ENCODE measurements at places on chromosomes 2 and 18.
A peak's percentile ranks its signal among the peaks of the same experiment; 100 is the strongest.

- DNase-seq: no peak
These were observed 4.3 kb downstream of the SMYD5 start for GRCh38 chr2:73218298-73218697.

- no peak for DNase-seq
These were observed 3.9 kb upstream of the ERMN start for GRCh38 chr2:157329524-157329923.

- DNase-seq: no peak
These were observed 571.5 kb downstream of the SLC4A3 start for GRCh38 chr2:220198896-220199295.

DNA sequence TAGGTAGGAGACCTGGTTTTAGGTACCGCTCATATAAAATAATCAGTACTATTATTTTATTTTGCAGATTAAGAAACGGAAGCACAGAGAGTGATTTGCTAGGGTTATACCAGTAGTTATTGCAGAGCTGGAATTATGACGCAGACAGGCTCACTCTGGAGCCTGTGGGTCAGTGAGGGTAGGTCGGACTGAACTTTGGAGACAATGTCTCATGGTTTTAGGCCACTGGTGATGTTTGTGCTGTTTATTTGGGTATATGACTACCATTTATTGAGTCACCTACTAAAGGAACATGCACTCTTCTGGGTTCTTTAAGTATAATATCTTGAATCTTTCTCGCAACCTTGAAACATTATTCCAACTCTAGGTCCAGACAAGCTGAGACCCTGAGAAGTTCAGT, 33.5 kb upstream of the IL1R1 start:
- DNase-seq: no peak

DNA sequence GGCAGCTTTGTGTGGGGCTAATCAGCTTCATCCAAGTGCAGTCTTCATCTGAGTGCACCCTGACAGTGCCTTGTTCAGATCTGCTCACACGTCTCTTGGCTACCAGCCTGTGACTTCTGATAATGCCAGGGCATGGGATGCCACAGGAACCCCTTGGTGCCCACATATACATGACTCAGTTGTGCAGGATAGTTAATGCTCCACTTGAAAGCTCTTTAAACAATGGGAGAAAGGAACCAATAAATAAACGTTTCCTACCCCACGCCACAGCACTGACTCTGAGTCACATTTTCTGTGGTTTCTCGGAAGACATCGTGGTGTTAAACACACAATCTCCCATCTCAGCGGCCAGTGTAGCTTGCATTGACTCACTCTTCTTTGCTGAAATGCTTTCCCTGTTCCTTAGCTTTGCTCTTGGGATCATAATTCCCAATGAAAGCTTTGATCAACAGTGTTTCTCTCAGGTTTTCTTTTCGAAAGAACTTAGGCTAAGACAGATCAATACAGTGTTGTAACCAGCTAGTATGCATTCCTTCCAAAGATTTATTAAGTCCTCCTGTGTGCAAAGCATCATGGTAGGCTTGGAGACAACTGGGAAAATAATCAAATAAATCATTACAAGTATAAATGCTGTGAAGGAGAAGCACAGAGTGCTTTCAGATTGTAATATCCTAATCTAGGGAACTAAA, 142.0 kb downstream of the COPS8 start:
- DNase-seq: no peak

DNA sequence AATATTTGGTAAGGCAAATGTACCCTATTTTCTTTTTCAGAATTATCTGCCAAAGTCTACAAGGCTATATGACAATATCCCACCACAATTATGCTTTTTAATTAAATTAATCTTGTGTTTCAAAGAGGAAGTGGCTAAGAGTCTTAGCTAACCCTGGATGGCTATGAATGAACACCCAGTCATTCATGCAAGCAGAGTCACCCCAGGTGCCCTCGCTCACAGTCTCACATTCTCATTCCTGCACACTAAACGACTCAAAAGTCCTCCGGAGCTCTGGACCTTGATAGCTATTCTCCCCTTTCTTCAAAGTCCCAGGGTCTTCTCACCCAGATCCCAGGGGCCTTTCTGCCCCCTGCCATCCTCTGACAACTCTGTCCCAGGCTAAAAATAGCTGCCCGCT, 42.1 kb upstream of the MRPL19 start:
- no peak for DNase-seq

DNA sequence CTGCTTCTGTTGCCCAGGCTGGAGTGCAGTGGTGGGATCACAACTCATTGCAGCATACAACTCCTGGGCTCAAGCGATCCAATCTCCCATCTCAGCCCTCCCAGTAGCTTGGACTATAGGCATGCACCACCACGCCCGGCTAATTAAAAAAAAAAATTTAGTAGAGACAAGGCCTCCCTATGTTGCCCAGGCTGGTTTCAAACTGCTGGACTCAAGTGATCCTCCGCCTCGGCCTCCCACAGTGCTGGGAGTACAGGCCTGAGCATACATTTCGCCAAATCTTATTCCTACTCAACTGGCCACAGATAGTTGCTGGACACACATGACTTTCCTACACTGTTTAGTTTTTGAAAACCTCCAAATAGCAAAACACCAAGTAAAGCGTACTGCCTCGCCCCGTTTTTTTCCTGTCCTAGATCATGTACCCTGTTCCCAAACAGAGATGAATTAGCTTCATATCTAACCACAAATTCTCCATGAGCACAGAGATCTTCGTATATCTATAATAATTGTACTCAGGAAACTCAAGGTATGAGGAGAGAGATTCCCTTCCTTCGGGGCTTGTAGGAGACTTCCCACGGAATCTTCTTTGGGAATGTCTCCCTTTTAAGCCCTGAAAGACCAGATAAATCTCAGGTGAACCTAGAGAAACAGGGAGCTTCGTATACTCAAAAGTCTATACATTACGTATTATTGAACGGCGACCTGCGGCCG, 598 bp upstream of the C2orf69 start:
- no peak for DNase-seq

DNA sequence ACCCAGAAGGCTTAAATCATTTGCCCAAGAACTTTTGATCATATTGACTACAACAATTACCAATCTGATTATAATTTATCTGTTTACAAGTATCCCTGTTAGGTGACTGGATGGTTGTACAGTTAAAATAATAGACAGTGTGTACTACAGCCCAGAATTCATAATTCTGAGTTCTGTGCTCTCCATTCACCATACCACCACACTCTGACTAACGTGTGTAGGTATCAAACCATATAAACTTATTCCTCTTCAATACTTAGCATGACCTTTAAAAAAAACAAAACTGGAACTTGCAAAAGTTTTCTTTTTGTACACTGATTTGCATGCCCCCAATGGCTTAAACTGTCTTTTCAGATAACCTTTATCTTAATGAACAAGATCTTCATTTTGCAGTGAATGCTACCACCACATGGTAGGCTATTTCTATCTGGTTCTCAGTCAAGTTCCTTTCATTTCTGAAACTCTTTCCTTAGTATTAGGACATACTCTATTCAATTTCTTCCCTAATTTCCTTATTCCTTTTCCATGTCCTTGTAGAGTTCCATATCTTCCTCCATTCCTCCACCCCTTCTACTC, 50.9 kb downstream of the SOS1 start:
- DNase-seq: no peak

- DNase-seq: no peak
These were observed 4.0 kb downstream of the CYP27C1 start for GRCh38 chr2:127216095-127216494.

GRCh38 chr2:218959761-218960308, 369 bp downstream of the CDK5R2 start:
- no peak for DNase-seq

- DNase-seq: no peak
These were observed 59.6 kb downstream of the BCL11A start for GRCh38 chr2:60493804-60494387.

DNA sequence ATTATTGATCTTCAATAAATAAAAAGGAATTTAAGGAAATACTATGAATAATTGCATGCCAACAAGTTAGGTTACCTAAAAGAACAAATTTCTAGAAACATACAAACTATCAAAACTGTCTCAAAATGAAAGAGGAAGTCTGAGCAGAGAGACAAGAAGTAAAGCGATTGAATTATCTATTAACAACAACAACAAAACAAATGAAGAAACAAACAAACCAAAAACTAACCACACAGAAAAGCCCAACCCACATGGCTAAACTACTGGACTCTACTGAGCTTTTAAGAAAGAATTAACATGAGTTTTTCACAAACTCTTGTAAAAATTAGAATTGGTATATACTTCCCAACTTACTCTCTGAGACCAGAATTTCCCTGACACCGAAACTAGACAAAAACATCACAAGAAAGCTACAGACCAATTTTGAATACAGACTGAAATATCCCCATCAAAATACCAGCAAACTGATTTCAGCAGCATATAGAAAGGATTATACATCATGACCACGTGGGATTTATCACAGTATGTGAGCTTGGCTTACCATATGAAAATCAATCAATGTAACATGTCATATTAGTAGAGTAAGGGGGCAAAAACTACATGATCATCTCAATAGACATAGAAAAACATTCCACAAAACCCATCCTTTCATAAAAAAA, 16.6 kb upstream of the GALNT1 start:
- no peak for DNase-seq

DNA sequence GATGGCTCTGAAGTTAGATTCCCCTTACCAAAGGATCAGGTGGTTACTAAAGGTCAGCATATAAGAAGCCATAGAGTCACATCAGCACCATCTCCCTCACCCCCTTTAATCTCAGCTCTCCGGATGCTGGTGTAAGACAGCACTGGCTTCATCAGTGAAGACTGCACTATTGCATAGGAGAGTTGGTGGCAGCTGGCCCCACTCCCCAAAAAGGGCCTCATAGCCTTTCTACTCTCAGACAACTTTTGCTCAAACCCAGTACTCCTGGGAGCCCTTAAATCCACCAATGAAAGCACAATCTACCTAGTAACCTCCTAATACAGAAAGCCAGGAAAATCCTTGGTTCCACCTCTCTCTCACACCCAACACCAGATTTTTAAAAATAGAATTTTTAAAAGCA, 6.9 kb upstream of the DIPK1C start:
- no peak for DNase-seq

- no peak for DNase-seq
These were observed 86.5 kb upstream of the MSH6 start for GRCh38 chr2:47696478-47696831.

GRCh38 chr2:217612920-217613319, 389.9 kb downstream of the TNS1 start:
- no peak for DNase-seq

- no peak for DNase-seq
These were observed 342.6 kb downstream of the LPIN1 start for GRCh38 chr2:12089001-12089400.

DNA sequence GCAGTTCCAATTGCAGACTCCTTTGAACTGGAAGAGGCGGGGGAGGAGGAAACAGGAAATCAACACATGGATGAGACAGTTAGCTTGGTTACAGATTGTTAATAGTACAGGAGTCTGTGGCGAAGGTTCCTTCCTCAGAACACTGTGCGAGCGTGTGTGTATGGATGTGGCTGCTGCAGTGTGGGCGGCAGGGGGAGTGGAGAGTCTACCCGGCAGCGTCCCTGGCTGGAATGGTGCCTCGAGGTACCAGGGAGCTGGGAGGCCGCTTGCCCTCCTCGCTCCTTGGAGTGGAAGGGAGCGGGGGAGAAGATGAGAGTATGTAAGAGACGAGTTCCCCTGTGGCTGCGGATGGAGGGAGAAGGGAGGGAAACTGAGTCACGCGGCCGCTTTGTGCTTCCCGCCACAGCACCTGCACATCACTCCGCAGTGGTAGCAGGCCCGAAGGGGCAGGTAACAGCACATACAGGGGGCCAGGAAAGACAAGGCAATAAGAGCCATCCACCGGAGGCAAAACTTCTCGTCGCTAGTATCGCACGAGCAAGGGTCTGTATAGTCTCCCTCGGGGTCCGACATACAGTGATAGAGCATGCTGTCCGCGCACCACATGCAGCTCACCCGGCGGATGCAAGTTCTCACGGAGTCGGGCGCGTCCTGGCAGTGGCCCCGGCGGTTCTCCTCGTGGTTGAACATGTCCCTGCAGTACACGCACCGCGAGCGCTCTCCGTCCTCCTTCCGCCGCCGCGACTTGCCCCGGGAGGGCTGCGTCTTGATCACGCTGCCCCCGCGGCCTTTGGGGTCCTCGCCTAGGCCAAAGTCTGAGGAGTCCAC, 85.7 kb downstream of the ACTR2 start:
- no peak for DNase-seq

- no peak for DNase-seq
These were observed 198.4 kb downstream of the RBM43 start for GRCh38 chr2:151063271-151063670.

DNA sequence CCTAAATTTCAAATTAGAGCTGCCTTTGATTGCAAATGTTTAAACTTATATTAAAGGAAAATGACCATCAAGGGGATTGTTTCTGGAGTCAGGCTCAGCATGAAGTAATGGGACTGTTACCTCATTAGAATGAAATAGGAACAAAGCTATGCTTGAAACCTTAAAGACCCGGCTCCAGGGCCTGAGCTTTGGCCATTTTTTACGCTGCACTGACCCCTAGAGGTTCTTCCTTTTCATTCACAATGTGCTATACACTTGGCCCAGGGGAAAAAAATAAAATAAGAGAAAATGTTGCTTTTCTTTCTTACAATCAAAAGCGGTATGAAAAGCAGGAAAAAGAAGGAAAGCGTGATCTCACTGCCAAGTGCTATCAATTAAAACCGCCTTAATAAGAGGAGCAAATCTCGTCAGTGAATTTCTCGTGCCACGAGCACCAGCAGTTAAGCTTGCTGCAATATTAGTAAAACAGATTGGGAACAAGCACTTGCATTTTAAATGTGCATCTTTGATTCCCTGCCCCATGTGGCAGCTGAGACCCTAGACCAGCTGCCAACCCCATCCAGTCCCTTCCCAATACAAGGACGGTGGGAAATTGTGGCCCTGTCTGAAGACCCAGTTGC, 96.6 kb downstream of the MBD2 start:
- peak; percentile 28 for DNase-seq

DNA sequence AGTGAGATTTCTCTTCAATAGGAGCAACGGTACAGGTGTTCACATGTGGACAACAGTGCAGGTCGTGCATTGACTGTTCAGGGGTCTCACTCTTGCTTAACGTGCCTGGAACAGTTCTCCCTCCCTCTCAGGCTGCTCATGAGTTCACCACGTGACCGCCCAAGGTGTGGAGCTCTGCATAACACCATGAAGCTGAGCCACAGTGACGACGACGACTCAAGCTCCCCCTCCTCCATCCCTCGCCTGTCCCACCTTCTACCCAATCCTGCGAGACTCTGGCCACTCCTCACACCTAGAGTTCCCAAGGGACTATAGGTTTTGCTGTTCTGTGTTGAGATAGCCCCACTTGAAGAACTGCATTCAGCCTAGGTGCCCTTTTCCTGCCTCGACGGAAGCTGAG, 42.8 kb downstream of the STK25 start:
- no peak for DNase-seq

DNA sequence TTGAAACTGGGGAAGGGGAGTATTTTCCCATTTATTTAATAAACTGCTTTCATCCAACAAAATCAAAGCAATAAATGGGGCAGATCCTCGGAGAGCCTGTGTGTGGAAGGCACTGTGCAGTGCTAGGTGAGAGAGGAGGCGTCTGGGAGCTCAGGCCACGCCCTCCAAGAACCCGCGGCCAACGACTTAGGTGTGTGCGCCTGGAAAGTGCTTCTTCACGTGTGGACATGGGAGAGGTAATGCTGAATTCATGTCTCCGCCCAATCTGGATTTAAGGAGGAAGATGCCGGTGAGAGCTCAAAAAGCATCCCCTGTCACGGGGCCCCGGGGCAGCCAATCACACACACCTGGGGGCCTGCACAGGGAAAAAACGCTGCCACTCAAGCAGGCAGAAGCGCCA, 77.4 kb downstream of the HDAC4 start:
- no peak for DNase-seq

Measured in iPS DF 19.7 (cell line).